ENCODE measurements at places on chromosomes 1 and 21.

- no peak for DNase-seq
Measured at GRCh38 chr21:32800056-32800455, 28.5 kb upstream of the PAXBP1 start.

DNA sequence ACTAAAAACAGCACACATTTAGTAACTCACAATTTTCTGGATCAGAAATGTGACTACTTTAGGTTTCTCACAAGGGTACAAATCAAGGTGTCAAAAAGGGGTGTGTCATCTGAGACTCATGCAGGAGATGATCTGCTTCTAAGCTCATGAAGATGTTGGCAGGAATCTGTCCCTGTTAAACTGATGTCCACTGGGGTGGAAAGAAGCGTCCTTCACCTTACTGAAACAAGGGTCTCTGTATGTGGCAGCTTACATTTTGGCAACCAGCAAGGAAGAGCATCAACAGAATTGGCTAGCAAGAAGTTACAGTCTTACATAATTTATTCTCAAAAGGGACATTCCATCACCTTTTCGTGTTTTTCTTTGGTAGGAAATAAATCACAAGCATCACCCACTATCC lies 1223.8 kb downstream of the AMY1C start:
- DNase-seq: no peak

DNA sequence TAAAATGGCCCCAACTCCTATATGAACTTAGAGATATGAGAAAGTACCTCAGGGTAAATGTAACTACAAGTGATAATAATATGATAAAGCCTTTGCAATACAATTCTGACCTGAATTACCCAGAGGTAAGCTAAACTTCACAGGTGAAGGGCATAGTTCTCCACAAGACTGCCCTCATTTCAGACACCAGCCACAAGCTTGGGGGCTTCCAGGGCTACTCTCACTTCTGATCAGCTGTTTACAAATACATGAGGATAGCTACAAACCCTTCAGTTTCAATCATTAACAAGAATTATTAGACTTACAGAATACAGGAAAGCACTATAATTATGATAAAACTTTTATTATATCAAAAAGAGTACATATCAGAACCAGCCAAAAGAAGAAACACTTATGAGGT lies 18.7 kb upstream of the DPH5 start:
- no peak for DNase-seq

DNA sequence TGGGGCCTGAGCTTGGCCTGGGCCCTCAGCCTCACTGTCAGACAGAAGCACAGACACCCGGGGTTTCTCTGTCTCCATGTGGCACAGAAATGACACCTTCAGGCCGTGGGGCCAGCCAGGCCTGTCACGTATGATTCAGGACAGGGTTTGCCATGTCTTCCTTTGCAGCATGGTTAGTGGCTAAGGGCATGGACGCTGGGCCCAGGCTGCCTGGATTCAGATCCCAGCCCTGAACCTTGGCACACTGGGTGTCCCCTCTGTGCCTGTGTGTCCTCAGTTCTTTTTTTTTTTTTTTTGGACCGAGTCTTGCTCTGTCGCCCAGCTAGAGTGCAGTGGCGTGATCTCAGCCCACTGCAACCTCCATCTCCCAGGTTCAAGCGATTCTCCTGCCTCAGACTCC lies 73.6 kb downstream of the SPSB1 start:
- no peak for DNase-seq

GRCh38 chr1:70504176-70504820 lies 93.2 kb downstream of the CTH start:
- DNase-seq: no peak

DNA sequence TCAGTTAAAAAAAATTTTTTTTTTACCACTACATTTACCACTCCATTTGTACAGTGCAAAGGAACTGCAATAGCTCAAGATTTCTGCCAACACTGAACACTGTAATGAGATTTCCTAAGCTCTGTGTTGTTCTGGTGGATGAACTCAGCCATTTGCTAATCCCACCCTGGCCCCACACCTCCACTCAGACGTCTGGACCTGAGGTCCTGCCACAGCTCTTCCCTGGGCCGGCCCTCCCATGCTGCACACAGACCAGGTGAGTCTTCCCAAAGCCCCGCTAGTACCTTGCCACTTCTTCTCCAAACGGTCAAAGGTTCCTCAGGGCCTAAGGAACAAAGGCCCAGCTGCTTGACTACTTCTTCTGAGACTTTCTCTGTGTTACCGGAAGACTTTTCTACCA lies 56.4 kb downstream of the SLC45A1 start:
- no peak for DNase-seq

DNA sequence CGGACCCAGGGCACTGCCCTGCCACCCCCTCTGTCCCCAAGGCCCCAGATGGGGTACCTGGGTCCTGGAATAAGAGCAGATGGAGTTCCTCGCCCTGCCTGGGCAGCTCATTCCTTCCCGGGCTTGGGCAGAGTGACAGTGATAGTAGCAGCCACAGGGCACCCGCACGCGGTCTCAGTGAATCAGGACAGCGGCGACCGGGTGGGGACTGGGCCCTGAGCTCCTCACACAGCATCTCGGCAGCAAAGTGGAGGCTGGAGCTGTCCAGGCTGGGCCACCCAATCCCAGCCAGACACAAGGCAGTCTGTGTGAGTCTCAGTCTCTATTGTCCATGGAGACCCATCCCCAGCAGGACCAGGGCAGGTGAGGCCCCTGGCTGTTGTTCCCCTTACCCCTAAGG lies 37.4 kb upstream of the CCDC27 start:
- no peak for DNase-seq
